ENCODE measurements at places on chromosomes 5 and 9.

DNA sequence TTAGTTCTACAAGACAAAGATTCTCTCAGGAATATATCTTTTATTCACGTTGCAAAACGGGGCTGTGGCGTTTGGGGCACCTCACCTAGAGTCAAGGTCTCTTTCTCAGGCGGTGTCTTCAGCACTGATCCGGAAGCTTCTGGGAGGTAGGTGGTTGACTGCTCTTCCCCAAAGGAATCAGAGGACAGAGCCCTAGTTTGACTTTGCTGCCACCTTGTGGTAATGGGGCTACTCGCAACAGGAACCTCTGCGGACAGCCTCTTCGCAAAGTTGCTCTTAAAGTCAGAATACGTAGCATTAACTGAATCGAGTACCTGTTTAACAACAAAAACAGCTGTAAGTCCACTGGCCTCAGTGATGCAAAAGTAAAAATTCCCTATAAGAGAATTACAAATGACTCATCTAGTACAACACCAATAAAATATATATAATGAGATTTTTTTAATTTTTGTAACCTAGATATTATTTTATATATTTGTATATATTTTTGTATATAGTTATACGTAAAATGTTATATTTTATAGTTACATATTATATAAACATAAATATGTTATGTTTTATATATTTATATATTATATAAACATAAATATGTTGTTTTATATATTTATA lies 13.3 kb upstream of the GPX8 start:
- DNase-seq: peak; percentile 76

DNA sequence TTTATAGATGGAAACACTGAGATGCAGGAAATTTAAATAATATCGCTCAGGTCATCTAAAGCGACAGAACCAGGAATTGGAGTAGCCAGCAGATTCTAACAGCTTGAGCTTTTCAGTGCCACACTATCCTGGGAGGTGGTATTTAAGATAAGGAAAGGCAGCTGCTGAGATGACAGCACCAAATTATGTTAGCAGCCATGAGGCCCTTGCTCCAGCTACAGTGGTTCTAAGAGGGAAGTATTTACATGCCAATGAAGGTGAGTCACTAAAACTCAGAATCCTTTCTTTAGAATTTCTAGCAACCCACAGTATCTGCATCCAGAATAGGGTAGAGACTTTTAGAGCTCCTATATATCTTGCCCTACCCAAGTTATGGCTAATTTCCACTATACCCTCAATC lies 127.0 kb upstream of the VLDLR start:
- DNase-seq: no peak

DNA sequence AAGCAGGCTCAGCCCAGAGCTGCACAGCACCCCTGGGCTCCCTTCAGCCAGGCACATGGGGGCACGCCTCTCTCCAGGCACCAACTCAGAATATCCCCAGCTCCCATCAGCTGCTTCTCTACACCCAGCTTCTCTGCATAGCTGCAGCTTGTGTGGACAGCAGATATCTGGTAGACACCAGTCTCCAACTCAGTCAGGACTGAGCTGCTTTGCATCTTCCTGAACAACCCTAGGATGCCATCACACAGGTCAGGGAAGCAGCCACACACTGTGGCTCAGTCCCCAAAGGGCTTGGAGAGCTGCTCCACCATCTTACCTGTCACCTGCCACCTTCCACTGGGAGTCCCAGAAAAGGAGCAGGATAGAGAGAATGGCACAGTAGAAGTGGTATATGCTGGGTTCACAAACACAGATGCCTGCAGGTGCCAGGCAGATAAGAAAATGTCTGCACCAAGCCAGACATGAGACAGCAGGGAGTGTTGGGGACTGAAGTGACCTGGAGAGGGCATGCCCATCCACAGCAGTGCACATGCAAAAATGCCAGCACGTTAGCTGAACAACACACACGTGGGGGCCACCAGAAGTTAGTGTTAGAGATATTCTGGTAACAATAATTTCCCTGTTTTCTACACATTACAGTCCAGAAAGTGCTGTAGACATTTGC lies 42.0 kb downstream of the THBS4 start:
- DNase-seq: no peak

- DNase-seq: no peak
Observed at GRCh38 chr9:126620478-126620877, 6.8 kb downstream of the LMX1B start.

GRCh38 chr9:15915711-15916110 lies 362.9 kb downstream of the CCDC171 start:
- DNase-seq: no peak

DNA sequence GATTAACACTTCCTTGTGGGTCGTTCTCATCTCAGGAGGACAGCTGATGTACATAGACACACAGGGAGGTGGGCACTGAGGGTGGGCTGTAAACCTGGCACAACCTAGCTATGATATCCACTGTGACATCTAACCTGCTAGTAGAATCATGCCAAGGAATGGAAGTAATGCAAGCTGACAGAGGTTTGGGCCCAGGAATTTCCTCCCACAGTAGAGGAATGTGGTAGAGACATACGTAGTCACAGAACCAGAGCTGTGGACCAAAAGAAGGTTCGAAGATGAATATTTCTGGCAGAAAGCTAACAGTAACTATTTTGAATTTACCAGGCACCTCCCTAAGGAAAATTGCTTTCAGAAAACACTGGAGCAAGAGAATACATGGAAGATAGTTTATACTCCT lies 15.2 kb upstream of the DNAJC25 start:
- no peak for DNase-seq

- no peak for DNase-seq
Observed at GRCh38 chr5:1137567-1138444, 25.9 kb upstream of the SLC12A7 start.

- no peak for DNase-seq
Observed at GRCh38 chr5:35309365-35310130, 79.3 kb upstream of the PRLR start.

DNA sequence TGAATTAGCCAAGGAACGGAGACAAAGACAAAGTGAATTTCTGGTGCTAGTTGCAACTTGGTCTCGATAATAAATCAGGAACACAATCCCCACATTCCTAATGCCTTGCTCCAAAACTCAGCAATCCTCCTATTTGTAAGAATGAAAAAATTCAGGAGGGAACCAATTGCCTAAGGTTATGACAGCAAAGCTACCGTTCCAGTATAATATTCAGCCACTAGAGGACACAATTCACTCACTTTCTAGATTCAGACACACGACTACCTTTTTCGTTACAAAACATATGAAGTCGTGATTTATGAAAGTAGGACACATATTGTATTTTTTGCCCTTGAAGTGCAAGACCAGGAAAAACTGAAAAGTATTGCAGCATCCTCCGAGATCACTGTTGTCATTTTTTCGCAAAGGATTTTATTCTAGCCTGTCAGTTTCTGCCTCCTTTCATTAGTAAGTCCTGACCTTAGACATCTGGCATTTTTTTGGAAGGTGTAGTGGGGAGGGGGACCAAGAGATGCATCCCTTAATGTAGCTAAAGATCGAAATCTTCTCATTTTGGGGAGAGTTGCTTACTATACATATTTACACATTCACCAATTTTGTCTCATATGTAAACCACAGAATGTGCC lies 133.1 kb downstream of the DOCK8 start:
- DNase-seq: no peak

- no peak for DNase-seq
Observed at GRCh38 chr5:58121391-58121790, 338.5 kb downstream of the PLK2 start.

DNA sequence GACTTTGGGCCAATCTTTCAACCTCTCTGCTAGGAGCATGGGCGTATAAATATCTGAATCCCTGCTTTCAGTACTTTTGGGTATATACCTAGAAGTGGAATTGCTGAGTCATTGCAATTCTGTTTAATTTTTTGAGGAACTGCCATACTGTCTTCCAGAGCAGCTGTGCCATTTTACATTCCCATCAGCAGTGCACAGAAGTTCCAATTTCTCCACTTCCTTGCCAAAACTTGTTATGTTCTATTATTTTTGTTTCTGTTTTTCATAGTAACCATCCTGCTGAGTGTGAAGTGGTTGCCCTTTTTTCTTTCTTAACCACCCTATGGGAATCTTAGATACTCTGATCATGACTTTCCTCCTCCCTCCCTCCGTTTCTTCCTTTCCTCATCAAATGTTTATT lies 11.1 kb upstream of the CCIN start:
- DNase-seq: no peak

- DNase-seq: no peak
Observed at GRCh38 chr9:33619666-33620404, 95.8 kb downstream of the ANKRD18B start.

- peak; percentile 26 for DNase-seq
Observed at GRCh38 chr9:99056886-99057664, 47.8 kb upstream of the TGFBR1 start.

DNA sequence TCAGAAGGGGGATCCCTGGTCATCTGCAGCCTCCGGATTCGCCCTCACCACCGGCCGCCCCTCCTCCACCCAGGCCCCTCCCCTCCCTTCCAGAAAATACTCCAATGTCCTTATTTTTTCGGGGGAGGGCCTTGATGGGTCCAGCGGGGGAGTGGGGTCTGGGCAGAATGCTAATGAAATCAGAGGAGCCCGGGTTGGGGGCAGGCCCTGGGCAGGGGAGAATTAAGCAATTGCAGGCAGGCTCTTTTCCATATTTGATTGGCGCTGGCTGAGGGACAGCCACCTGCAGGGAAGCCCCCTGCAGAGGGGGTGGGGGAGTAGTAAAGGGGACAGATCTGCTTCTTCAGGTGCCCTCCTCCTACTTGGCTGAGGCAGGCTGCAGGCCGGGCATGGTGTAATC lies 21.3 kb downstream of the PRRX2 start:
- DNase-seq: no peak

GRCh38 chr5:151584057-151584937 lies 6.8 kb downstream of the FAT2 start:
- no peak for DNase-seq

DNA sequence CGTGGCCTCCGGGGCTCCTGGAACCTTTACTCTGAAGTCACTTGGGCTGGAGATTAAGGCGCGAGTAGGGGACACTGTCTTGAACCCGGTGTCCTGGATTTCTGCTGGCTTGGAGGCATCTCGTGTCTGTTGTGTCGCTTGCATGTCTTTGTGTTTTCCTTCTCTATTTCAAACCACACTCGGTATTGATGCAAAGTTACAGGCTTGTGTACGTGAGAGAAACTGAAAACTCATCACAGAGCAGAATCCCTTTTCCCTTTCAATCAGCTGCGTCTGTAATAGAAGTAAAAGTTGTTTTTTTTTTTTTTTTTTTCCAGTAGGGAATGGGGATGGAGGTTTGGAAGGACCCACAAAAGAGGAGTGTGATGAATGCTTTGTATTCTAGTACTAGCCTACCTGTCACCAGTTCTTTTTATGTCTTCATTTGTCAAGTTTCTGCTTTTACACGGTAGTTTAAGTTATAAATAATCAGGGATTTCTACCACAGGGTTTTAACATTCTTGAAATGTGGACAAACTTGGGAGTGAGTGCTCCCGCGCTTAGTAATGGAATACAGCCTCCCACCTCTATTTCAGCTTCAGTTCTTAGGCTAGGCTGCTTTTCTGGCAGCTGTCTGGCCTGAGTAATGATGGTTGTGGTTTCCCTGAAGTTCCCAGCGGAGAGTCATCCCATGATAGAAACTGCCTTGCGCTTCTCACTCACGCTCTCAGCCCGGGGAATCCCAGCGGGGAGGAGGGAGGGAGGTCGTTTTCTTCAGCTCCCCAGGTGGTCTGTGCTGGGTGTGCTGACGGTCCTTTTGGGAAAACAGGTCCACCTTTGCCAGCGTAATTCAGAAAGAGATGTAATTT lies 763 bp downstream of the TJP2 start:
- DNase-seq: no peak

DNA sequence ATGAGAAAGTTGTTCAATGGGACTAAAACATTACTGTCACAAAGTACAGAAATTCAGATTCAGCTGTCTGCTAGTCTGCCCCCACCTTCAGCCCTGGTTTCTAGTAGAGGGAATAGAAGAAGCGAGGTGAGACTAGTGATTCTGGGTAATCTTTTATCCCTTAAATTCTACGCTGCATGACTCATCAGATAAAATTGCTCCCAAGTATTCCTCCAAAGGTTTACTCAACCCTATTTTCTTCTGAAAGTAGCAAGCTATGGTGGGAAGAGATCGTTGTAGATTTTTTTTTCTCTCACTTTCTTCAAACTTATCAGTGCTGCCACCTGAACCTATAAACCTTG lies 318.9 kb upstream of the RIOK2 start:
- DNase-seq: no peak

GRCh38 chr5:151214614-151215545 lies 9.0 kb downstream of the CCDC69 start:
- no peak for DNase-seq

DNA sequence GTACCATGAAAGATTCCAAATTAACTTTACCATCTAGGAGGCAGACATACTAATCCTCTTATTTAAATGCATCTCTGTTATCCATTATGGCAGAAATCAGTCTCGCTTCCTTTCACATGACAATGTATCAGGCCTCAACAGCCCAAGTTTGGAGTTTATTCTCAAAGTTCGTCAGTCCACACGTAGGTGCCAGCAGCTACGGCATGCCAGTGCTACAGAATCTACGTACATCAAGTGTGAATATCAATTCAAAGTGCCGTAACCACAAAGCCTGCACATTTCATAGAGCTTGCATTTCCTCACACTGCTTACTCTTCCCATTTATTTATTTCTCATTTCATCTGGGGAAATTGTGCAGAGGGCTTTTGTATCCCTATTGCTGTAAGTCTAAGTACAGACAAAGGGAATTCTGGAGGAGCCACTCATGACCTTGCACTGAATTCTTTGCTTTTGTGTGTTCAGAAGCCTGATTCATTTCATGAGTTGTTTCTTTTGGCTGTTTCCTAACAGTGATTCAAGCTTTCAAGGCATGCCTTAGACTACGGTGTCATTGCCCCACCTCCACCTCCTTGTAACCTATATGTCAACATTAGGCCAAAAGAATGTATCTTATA lies 10.0 kb downstream of the ENC1 start:
- peak; percentile 19 for DNase-seq

- no peak for DNase-seq
Observed at GRCh38 chr9:37010180-37010579, 23.9 kb downstream of the PAX5 start.

DNA sequence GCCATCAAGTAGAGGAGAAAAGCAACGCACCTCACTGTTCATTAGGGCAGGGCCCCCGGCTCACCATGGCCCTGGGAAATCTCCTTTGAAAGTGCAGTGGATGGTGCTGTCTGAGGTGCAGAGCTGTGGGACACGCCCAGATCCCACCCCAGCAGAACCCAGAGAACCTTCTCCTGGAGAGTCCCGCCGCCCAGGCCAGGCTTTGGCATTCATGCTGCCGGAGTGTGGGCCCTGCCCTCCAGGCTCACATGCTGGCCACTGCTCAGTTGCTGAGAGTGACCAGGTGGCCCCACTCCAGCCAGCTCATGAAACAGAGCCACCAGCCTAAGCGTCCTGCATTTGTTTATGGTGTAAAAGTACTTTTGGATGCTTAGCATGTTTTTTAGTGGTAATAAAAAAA lies 23.8 kb upstream of the LRRC14B start:
- no peak for DNase-seq

GRCh38 chr9:129567329-129567728 lies 53.6 kb downstream of the C9orf50 start:
- DNase-seq: no peak
